Right ventricle myocardium superior (tissue), 1 donor: ENCODE measurements at places on chromosomes 11 and 22.
A peak's percentile ranks its signal among the peaks of the same experiment; 100 is the strongest.

GRCh38 chr11:66052664-66052982 lies 459 bp downstream of the SF3B2 start:
- DNase-seq = no peak

DNA sequence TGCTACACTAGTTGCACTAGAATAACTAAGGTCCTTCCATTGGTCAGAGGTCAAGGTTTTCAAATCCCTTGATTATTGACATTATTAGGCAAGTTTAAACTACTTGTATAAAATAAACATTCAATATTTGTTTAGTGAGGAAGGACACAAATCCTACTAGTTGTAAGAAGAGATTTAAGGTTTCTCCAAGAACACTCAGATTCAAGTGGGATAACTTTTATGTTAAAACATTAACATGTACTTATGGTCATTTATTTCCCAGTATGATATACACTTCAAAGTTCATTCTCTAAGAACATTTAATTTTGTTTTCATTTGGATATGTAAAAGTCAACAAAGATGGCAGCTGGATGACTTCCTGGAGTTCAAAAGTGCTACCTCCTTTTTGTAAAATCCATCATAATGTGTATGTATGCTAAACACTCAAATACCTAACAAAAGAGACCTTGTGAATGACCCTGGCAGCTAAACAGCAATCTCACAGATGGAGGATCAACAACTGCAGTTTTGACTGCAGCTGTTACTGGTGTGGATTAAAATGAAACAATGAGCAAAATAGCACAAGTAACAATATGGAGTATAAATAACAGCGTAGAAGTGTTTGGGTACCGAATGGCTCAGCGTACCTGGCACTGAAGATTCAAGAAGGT lies 1.5 kb downstream of the CCDC90B start:
- DNase-seq = no peak

DNA sequence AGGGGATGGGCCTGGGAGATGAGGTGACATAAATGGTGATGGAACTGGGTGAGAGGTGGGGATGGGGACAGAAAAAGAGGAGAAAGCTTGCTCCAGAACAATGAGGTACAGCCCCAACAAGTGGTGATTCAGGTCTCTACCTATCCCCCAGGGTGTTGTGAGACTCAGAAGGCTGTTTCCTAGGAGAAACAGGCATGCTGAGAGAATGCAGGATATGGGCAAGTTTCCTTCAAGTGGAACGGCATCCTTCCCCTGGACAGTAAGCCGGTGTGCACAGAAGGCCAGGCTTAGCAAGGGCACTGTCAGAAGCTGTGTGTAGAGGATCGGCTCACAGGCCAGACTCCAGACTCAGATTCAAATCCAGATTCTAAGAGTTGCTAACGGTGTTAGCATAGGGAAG lies 34.1 kb upstream of the CRTAM start:
- no peak for DNase-seq

- no peak for DNase-seq
Observed at GRCh38 chr11:119803726-119804294, 74.8 kb upstream of the NECTIN1 start.

GRCh38 chr11:123314972-123315371 lies 115.1 kb upstream of the GRAMD1B start:
- peak; percentile 63 for DNase-seq

DNA sequence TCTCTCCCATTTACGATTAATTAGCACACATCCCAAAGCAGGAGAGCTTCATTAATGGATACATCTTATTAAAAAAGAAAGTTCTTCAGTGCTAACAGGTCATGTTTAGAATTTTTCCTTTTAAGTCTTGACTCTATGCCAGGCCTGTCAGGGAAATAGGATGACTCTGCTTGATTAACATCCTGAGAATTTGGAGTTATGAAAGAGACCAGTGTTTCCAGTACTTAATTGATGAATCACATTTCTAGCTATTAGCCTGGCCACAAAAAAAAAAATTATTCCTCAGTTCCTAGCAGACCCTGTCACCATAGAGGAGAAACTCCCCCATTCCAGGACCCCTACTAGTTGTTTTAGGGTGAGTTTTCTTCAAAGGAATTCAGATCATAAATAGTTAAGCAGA lies 23.6 kb upstream of the ME3 start:
- no peak for DNase-seq

DNA sequence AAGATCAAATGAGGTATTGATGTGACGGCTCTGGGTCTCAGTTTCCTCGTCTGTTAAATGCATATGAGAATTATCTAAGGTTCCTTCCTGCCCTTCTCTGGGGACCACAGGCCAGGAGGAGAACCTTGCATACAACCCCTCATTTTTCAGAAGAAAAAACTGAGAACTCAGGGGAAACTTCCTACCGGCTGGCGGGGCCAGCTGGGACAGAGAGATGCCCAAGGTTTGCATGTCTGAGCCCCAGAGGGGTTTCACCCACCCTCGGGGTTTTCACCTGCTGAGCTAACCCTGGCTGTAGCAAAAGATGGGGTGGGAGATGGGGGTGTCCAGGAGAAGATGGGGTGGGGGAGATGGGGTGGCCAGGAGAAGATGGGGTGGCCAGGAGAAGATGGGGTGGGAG lies 4.3 kb downstream of the TNFRSF13C start:
- no peak for DNase-seq

DNA sequence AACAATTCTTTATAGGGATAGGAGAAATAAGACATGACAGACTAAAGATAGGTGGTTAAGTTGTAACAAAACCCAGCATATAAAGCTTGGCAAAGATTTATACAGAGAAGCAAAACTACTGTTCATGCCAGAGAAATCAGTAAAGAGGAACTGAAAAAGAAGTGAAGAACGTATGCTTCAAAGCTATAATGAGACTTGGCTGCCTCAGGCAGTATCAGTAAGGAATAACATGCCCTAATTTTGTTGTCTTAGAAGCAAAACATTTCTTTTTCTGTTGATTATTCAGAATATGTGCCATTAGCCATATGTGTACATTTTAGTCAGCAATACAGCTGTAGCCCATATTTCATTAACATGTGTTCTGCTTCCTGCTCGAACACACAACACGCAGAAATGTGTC lies 403.2 kb downstream of the NELL1 start:
- no peak for DNase-seq

- DNase-seq = no peak
Observed at GRCh38 chr11:10348650-10349280, 43.9 kb downstream of the ADM start.

DNA sequence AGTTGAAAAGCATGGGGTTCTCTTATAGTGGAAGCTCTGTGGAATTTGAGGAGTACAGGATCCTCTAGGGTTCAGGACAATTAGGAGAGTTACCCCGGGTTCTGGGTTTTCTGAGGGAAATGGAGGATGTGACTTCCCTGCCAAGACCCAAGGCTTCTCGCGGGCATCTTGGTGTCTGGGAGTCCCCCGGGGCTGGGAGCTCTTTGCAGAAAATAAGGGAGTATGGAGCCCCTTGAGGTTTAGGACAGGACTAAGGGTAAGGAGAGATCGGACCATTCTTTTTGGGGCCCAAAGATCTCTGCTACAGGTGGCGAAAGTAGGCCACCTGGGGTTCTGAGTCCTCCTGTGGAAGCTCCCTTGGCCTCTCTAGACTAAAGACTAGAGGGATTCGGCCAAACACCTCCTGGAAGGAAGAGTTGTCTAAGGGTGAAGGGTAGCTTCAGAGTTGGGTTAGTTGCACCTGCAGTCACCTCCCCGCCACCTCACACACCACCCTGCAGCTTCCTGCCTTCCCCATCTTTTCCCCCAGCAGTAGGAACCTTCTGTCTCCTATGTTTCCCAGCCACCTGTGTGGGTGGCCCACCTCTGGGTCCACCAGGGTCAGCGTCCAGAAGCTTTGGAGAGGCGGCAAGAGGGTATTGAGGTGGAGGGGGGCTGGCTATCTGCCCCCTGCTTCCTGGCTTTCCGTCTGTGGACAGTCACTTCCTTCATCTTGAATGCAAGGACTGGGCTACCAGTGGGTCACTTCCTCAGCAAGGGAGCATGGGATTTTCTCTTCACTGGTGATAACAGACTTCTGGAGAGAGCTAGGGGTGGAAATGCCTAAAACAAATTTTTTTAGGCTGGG lies 908 bp downstream of the LIMK2 start:
- DNase-seq = no peak

GRCh38 chr11:2468363-2469235 lies 23.8 kb downstream of the KCNQ1 start:
- peak; percentile 17 for DNase-seq

DNA sequence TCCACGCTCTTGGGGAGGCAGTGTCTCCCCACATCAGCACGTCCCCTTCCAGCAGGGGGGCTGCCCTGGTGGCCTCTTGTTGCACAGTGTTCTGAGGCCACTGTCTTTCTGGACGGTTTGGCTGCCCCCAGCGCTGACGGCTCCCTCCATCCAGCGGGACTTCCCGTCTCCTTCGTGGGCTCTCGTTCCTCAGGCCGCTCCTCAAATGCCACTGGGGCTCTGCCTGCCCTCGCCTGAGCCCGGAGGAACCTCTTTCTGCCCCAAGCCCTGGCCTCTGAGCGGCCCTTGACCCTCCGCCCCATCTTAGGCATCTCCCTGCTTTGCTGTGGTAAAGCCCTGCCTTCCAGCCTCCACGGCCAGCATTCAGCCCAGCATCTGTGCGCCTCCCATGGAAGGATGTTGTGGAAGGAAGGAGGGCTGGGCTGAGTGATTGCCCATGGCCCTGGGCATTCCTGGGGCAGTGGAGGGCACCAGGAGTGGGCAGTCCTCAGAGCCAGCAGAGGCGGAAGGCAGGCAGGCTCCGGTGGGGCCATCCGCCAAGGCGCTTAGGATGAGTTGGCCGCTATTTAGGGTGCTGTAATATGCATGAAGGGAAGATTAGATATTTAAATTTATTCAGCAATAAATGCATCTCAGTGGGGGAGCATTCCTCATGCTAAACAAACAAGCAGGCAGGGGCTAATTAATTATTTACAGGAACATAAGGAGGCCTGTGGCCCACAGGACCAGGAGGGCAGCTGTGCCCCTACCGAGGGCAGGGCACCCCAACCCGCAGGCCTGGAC lies 17.8 kb downstream of the OTUB1 start:
- DNase-seq = no peak

DNA sequence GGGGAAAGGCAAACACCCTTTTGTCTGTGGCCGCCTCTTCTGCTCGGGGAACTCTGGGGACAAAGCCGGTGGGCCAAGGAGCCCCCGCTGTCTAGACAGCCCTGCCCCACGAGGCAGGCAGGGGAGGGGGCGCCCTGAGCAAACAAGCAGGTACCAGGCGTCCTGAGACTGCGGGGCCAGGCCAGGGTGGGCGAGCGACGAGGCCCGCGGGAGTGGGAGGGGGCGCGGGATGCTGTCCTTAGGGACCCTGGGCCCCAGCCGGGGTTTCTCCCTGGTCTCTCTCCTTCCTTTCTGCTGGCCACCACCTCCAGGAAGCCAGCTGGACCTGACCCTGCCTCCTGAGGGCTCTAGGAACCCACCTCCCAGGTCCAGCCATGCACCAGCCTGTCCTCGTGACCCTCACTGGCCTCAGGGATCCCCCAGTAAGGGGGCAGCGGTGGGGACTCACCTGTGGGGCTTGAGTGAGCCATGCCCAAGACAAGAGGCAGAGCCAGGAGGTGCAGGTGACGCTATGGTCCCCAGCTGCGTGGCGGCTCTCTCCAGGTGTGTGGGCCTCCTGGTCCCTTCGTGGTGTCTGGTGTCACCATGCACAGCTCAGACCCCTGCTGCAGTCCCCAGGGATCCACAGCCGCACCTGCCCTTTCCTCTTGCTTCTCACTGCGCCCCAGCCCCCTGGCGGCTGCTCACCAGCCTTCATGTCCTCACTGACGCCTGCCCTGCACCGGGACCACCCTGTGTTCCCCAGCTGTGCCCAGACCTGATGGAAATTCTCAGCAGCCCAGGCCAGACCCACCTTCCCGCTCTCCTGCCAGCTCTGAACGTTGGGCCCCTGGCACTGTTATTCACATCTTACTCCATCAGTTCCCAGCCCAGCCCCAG lies 26.5 kb upstream of the MUC5AC start:
- DNase-seq = peak; percentile 35

DNA sequence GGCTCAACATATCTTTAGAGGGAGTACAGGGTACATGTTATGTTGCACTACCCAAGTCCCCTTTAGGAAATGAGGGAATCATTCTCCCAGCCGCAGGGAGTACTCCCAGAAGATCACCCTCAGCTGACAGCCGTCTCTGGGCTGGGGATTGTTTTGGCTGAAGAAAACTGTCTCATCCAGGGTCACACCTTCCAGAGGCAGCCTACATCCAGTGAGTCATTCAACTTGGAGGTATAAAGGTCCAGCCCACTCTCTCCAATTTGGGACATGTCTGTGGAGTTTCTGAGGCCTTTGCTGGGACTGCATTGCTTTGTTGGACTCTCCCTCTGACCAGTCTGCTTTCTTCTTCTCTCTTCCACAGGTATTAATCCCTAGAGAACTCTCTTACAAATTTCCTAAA lies 42.1 kb downstream of the RASSF10 start:
- no peak for DNase-seq

DNA sequence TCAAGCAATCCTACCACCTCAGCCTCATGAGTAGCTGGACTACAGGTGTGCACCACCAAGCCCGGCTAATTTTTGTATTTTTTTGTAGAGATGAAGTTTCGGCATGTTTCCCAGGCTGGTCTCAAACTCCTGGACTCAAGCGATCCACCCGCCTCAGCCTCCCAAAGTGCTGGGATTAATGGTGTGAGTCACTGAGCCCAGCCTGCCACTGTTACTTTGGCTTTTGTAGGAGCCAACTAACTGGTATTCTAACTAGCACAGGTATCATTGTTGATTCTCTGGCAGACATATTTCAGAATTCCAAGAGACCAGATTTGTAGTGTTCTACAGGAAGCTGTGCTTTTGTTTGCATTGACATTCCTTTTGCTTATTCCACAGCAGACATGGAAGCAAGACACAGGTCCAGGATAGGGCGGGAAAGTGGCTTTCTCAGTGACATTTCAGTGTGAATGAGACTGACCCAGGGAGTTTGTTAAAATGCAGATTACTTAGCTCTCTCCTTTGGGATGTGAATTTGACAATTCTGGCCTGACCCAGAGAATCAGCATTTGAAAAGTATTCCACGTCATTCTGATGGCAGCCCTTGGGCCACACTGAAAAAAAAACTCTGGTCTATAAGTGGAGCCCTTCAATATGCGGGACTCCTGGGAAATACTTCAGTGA lies 52.2 kb upstream of the PAX6 start:
- DNase-seq = no peak

DNA sequence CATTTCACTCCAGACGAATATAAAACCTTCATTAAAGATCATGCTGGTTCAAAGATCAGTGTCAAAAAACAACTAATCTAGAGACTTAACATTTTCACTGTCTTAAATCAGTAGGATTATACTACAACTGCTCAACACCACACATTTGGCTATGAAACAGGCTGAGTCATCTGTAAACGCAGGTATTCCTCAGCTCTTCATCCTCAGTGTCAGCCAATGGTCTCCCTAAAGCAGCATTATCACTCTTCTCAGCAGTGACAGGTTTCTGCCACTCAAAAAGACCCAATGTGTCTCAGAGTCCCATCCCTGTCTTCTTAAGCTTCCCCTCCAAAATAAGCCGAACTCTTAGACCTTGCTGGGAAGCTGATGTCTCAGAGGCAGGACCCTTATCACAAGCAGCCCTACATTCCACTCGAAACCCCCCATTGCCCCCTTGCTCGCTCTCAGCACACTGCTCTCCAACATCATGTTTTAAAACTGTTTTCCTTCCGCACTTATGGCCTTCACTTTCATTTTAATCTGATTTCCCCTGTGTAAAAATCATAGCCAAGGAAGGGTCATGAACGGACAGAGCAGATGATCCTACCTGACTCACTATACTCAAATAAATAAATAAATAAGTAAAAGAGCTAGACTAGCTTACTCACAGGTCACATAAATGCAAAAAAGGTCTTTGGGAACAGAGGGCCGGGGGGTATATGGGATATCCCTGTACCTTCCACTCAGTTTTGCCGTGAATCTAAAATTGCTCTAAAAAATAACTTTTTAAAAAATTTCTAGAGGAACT lies 23.0 kb downstream of the CDON start:
- no peak for DNase-seq

- DNase-seq = no peak
Observed at GRCh38 chr11:96313163-96313562, 29.8 kb downstream of the MAML2 start.
